ENCODE measurements at places on chromosomes 13 and 19.

DNA sequence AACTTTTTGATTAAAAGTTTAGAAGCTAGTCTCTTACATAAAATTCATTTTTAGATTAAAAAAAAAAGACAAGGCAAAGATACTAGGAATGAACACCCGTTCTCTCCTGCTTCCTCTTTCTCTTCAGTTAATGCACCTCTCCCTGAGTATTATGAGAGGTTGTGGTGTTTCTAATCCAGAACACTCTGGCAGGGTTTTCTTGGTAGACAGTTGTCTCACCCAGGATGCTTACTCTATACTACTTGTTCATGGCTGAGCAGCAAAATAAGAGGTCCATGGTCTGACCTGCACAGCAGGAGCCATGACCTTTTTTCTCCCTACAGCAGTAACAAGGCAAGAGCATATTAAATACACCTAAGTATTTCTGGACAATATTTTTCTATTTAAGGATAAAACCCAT lies 62.0 kb downstream of the MICU2 start:
- no peak for DNase-seq

GRCh38 chr19:35609851-35610353 lies 2.6 kb upstream of the HAUS5 start:
- no peak for DNase-seq

- DNase-seq = no peak
Observed at GRCh38 chr13:110132225-110132982, 174.6 kb downstream of the COL4A1 start.

DNA sequence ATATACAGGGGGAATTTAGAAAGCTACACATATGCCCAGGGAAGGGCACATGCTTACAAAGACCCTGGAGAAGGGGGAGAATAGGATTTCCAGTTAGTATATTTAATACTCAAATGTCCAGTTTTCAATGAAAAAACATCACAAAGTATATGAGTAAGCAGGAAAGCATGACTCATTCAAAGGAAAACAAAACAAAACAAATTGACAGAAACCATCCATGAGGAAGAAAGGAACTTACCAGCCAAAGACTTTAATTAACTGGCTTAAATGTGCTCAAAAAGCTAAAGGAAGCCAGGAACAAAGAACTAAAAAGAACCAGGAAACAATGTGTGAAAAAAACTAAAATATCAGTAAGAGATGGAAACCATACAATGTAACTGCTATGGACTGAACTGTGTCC lies 716.2 kb upstream of the ARGLU1 start:
- DNase-seq = peak; percentile 9

DNA sequence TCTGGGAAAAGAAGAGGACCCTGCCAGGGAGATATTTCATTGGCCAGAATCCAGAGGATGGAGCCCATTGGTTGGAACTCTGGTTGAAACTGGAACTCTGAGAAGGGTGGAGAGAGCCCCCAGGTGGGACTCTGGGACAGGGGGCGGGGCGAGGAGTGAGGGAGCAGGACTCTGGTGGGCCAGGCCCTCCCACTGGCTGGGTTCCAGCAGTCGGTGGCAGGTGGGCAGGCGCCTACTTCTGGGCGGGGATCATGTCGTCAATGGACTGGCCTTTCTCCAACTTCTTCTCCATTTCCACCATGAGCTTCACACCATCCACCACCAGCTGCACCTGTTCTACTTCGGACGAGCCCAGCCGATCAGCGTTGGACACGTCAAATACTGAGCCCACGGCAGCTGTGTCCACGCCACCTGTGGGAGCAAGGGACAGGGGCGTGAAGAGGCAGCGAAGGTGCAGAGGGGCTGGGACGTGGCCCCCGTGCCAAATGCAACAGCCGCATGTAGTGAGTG lies 16.1 kb downstream of the CKM start:
- no peak for DNase-seq

DNA sequence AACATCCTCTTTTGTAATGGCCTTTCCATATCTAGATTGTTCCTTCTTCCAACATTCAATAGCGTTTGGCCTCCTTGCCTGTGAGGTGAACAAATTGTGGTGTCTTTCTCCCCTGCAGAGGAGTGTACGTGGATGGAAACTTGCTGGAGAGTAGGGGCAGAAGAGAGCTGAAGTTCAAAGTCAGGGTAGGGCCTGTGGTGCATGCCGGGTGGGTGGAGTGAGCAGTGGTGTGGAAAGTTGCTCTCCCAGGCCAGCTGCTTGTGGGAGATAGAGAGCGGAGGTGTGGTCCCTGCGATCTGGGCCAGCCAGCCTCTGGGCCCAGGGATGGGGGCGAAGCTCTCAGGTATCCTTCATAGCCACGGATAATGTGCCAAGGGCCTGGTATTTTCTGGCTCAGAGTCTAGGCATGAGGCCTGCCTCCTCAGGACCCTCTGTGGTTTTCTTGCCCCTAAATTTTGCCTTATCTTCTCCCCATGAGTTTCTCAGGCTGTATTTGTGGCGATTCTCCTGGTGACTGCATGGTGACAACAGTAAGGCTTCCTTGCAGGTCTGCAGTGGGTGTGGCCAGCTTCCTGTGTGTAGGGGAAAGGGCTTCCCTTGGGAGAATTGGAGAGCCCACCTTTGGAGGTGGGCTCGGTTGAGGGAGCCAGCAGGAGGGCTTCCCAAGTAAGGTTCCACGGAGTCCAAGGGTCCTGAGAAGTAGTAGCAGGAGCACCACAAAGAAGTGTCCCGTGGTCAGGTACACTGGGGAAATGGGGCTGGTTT lies 6.7 kb downstream of the RGCC start:
- no peak for DNase-seq
